CD4-positive, alpha-beta T cell (primary cell): ENCODE measurements at places on chromosomes 13 and 19. TPM values are rescaled to one million over a fixed set of nuclear protein-coding genes. Genes with fewer than 3 reads are reported as not detected.

DNA sequence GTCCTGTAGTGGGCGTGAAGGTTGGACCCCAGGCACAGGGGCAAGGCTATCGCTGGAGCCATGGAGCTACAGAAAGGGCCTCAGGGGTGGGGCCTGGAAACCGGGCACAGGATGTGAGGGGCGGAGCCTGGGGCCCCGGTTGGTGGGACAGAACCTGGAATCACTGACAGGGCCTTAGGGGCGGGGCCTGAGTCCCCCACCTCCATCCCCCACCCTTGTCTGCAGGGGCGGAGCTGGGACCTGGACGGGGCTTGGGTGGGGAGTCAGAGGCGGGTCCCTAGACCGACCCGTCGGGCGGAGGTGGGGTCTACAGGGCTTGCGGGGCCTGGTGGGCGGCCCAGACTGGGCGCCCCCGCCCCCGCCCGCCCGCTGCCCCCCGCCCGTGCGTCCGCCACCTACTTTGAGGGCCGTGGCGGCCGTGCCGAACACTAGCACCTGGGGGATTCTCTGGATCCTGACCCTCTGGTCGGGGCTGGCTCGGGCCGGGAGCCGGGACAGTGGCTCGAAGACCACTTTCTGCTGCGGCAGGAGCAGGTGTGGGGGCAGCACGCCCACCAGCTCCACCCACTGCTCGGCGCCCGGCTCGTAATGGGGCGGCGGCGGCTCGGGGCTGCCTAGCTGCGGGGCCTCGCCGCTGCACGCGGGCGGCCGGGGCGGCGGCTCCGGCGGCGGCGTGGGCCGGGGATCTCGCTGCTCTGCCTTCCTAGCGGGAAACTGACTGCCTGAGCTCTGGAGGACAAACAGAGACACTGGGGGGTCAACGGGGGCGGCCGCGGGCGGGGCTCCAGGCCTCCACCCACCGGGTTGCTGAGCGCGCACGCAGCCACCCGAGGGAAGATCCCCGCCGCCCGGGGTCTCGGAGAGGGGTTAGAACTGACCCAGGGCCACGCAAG, 26.3 kb downstream of the DCAF15 start:
- DNase-seq = no peak
- no peaks in the 10 kb centered on the region for H3K27me3 ChIP-seq
- H3K27ac ChIP-seq = no peak overlapping the region
- peaks cover 59% of the 10 kb centered on the region for H3K4me1 ChIP-seq
- peak overlapping the region; percentile 1 for H3K4me3 ChIP-seq
- peaks cover 25% of the 10 kb centered on the region for H3K36me3 ChIP-seq

- H3K27ac ChIP-seq = no peak overlapping the region
- peaks cover 24% of the 10 kb centered on the region for H3K4me1 ChIP-seq
- H3K27me3 ChIP-seq = peaks cover 15% of the 10 kb centered on the region
- no peaks in the 10 kb centered on the region for H3K36me3 ChIP-seq
- peak overlapping the region; percentile 56 for H3K4me3 ChIP-seq
These were observed 1.4 kb downstream of the FBXO27 start for GRCh38 chr19:39030854-39031367.

DNA sequence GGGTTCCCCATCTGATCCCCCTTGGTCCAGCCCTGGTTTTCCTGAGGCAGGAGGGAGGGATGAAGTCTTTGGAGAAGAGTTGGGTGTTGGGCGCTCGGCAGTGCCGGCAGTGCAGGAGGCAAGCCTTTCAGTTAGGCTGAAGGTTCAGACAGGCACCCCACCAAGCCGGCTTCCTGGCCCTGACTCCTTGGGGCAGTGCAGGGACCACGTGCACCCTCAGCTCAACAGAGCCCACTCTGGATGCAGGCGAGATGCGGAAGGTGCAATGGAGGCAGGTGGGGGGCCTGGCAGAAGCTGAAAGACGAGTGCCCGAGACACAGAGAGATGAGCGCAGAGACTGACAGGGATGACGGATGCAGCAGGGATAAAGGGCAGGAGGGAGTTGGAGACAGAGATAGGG, 11.1 kb downstream of the MAMSTR start:
- DNase-seq = no peak
- peaks cover 12% of the 10 kb centered on the region for H3K36me3 ChIP-seq
- peaks cover 10% of the 10 kb centered on the region for H3K4me1 ChIP-seq
- H3K27ac ChIP-seq = no peak overlapping the region

DNA sequence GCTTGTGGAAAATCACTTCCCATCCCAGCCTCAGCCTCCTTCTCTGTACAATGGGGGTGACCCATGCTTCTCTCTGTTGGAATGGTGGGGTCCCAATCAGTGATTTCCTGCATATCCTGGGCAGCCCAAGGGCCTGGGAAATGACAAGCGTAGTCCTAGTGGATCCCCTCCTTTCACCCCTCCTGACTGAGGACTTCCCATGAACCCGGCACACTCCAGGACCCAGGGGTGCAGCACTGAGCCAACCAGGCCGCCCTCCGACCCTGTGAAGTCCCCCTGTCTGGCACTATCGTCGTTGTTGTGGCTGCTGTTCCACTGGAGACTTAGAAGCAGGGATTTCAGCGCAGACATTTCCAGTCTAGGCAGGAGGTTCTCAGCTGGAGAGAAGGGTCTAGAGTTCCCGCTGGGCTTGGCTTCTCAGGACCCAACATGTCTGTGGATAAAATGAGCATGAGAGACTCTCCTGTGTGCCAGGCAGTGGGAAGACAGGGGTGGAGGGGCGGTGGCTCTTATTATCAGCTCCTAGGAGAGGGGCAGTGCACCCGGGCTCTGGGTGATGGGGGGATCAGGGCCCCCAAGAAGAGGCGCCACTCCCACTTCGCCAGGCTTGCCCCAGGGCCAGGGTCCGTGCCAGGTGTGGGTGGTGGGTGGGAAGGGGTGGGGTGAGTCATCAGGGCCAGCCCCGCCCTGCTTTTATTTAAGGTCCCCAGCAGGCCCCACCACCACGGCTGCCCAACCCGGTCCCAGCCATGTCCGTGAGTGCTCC, at the start of gene LGALS7B:
TSS of gene LGALS7B (plus strand) at position 723 of the 766 bp plus-strand sequence. CDS start at position 750, 27 bp downstream.
- no peak within 1 kb of the TSS for H3K27ac ChIP-seq
- no peaks in the 10 kb centered on the region for H3K27me3 ChIP-seq
- no peak within 1 kb of the TSS for H3K4me3 ChIP-seq
- DNase-seq = no peak
- H3K4me1 ChIP-seq = peaks cover 8% of the 10 kb centered on the region
- no peaks in the 10 kb centered on the region for H3K36me3 ChIP-seq

DNA sequence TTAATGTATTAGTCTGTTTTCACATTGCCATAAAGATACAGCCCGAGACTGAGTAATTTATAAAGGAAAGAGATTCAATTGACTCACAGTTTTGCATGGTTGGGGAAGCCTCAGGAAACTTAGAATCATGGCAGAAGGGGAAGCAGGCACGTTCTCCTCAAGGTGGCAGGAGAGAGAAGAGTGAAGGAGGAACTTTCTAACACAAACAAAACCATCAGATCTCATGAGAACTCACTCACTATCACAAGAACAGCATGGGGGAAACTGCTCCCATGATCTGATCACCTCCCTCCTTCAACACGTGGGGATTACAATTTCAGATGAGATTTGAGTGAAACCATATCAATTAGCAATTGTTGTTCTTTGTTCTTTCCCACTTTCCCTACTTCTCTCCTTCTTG, 689.0 kb upstream of the SLITRK1 start:
- no peak overlapping the region for H3K27ac ChIP-seq
- no peak for DNase-seq
- H3K4me3 ChIP-seq = no peak overlapping the region
- H3K4me1 ChIP-seq = no peaks in the 10 kb centered on the region
- no peaks in the 10 kb centered on the region for H3K36me3 ChIP-seq
- H3K27me3 ChIP-seq = no peaks in the 10 kb centered on the region

SIGLEC12 gene
- not detected for total RNA-seq

DNA sequence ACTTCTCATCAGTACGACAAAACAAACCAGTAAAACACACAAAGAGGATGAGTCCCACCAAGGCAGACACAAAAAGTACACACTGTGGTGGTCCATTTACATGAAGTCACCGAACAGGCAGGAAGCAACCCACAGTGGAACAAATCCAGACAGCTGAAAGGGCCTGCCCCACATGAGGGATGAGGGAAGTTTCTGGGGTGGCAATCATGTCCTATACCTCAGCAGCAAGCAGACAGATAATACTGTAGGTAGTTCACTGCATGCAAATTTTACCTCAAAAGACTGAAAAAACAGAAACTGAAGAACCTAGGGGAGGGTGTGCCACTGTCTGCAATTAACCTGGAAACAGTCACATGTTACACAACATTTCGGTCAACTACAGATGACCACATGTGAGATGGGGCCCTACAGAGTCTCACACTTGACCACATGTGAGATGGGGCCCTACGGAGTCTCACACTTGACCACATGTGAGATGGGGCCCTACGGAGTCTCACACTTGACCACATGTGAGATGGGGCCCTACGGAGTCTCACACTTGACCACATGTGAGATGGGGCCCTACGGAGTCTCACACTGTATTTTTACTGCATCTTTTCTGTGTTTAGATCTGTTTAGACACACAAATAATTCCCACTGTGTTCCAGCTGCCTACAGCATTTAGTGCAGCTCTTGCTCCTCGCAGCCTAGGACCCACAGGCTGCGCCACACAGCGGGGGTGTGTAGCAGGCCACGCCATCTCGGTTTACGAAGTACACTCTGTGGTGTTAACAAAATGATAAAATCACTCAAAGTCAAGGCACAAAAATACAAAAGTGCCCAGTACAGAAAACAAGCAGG, 22.2 kb downstream of the PCID2 start:
- H3K4me3 ChIP-seq = peak overlapping the region; percentile 33
- H3K27ac ChIP-seq = peak overlapping the region; percentile 9
- no peak for DNase-seq
- H3K4me1 ChIP-seq = peaks cover 39% of the 10 kb centered on the region
- H3K27me3 ChIP-seq = no peaks in the 10 kb centered on the region
